ENCODE measurements at places on chromosomes 3 and 15.

GRCh38 chr15:67116742-67117141 lies 51.3 kb downstream of the SMAD3 start:
- DNase-seq: peak; percentile 59

DNA sequence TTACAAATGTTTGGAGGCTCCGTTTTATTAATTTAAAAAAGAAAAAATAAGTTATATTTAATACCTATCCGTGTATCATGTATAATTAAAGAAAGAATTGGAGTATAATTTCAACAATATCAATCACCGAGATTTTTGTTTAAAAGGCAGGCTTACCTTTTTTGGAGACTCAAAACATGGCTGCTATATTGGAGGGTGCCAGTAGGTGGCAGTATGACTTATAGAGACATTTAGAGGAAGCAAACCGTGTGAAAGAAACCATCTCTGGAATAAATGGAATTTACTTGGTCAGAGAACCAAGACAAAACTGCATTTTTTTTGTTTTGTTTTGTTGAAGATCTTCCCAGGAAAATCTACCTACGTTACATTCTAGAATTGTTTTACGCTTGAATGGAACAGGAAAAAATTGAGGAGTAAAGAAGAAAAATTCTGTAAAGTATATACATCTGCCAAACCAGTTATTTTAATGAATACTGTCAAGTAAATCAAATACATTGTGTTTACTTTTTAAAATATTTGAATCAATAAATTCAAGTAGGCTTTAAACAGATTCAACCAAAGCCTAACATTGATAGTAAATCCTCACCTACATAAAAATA lies 802.6 kb upstream of the ALCAM start:
- DNase-seq: peak; percentile 69

GRCh38 chr3:40913192-40913591 lies 286.1 kb upstream of the CTNNB1 start:
- no peak for DNase-seq

- DNase-seq: peak; percentile 10
Observed at GRCh38 chr15:28881600-28881999, 4.2 kb upstream of the APBA2 start.

GRCh38 chr3:50971487-50971924 lies 296.8 kb downstream of the DOCK3 start:
- DNase-seq: peak; percentile 65

DNA sequence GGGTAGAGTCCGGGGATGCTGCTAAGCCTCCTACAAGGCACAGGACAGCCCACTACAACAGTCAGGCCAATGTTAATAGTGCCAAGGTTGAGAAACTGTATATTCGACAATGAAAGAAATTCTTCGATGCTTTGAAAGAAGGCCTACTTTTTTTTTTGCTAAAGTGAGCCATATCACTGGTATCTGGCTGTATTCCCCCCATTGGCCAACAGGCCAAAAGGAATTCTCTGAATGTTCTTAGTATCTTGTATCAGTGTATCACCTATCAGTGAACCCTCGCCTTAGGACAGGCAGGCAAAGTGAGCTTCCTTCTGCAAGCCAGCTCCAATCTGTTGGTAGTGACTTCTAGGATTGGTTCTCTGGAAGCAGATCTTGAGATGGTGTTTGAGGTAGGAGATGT lies 74.2 kb downstream of the SNTN start:
- no peak for DNase-seq

- DNase-seq: no peak
Observed at GRCh38 chr15:43378601-43379000, 7.7 kb downstream of the TUBGCP4 start.

GRCh38 chr15:85488997-85489396 lies 108.6 kb downstream of the AKAP13 start:
- no peak for DNase-seq

GRCh38 chr3:140748903-140749302 lies 71.0 kb downstream of the TRIM42 start:
- DNase-seq: no peak

DNA sequence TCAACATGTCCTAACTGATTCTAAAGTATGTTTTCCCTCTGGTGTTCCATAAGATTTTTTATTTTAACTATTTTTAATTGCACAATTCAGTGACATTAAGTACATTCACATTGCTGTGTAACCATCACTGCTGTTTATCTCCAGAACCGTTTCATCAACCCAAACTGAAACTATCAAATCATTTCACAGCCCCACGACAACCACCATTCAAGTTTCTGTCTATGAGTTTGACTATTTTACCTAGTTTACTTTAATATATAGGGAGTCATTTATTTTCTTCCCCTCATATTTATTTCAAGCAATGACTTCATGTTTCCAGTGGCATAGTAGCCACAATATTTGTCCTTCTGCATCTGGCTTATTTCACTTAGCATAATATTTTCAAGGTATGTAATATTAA lies 8.4 kb downstream of the RTP1 start:
- no peak for DNase-seq

DNA sequence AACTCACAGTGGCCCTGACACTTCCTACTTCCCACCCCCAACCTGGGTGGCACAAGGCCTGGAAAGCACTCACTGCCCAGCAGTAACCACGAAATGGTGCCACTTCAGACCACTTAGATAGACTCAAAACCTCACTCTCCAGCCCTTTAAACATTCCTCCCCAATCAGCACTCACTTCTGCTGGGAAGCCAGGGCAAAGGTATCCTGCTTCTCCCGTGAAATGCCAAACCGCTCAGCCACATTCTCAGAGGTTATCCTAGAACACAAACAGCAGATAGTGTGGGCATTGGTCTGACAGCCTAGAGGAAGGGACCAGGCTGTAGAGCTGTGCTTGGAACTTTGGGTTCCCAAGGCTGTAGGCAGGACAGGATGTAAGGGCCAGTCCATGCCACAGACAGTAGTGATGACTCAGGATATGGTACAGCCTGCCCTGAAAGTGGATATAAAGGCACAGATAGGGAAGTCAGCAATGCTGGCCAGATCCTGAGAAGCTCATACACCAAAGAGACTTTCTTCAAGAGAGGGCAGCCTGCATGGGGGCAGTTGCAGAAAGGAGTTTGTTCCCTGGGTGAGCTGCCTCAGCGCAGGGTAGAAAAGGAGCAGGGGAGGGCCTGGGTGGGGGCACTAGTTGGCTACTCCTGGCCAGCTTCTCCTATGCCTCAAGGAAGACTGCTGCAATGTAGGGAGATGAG lies 9.2 kb downstream of the ACAA1 start:
- DNase-seq: no peak

DNA sequence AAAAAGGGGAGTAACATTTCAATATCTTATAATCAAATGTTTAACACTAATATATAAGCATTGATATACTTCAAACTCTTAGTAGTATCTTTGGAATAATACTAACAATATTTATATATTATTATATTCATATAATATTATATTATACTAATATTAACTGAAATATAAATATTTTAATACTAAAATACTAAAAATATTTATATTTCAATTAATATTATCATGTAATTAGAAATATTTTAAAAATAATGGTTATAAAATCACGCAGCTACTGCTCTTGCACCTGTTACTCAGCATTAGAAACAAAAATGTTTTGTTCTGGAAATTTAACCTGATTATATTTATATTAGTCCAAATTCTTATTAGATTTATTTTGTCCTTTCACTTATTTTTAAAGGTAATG lies 12.6 kb upstream of the ATP8B4 start:
- no peak for DNase-seq

GRCh38 chr15:43429687-43430086 lies 58.8 kb downstream of the TUBGCP4 start:
- no peak for DNase-seq

DNA sequence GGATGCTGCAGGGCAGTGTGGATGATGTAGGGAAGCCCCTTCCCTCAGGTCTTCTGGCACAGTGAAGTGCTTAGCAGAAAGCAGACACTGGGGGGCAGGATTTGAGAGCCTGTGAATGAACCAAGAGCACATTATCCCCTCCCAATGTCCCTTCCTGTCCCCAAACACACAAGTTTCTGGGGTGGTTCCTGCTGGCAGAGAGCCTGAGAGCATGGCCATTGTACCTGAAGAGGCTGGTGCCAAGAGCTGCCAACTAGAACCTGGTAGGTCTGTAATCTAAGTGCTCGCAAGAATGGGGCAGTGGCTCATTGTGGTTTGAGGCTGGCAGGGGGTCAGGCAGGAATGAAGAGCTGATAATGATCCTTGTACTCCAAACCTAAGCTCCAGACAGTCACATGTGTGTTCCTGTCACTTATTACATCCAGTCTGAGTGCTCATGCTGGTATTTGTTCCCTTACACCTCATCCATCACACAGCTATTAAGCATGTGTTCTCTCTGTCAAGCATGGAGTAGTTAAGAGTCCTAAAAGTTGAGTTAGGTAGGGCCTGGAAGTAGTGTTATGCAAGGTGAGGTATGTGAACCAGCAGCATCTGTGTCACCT lies 6.7 kb upstream of the CCR1 start:
- DNase-seq: peak; percentile 14

DNA sequence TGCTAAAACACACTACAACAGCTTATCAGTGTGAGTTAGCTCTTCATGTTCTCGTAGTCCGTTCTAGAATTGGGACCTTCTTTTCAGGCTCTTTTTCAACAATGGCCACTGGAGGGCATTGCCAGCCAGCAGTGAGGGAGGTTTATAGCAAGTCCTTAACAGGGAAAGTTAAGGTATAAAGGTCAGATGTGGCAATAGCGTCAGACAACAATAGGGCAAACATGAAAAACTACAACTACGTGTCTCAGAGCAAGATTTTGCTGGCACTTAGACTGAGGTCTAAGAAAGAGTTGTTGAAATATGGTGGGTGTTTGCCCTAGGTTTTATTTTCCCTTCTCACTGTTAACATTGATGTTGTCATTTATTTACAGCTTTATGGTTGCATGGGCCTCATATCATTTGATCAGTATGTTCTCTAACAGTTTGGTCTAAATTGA lies 161.4 kb downstream of the GMNC start:
- DNase-seq: peak; percentile 71

- no peak for DNase-seq
Observed at GRCh38 chr15:99412082-99412481, 153.7 kb upstream of the MEF2A start.

- DNase-seq: no peak
Observed at GRCh38 chr3:39154280-39155021, 1.1 kb upstream of the CSRNP1 start.

- DNase-seq: no peak
Observed at GRCh38 chr3:45664578-45664977, 24.6 kb upstream of the SACM1L start.

- peak; percentile 62 for DNase-seq
Observed at GRCh38 chr15:65791335-65792137, 557 bp downstream of the DENND4A start.

- DNase-seq: no peak
Observed at GRCh38 chr3:179265875-179266274, 15.0 kb upstream of the KCNMB3 start.

DNA sequence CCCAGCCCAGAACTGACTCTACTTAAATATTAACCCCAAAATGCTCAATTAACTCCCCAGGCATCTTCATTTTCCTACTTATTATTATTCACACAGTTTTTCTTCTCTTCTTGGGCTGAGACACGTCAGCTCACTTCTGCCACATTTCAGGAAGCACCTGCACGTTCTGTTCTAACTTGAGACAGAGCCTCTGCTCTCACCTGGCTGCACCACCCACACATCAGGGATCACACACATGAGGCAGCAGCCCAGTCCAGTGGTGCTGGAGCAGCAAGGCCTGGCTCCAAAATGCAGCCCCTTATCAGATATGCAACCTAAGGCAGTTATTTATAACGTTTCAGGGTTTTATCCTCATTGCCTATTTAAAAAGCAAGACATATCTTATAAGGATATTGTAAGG lies 127.5 kb downstream of the OSBPL10 start:
- DNase-seq: no peak

GRCh38 chr3:121800906-121801305 lies 34.0 kb downstream of the IQCB1 start:
- no peak for DNase-seq

GRCh38 chr15:35567392-35567791 lies 21.4 kb upstream of the DPH6 start:
- DNase-seq: no peak

GRCh38 chr3:107264888-107265287 lies 112.4 kb upstream of the CCDC54 start:
- no peak for DNase-seq

- DNase-seq: no peak
Observed at GRCh38 chr3:127483005-127483641, 107.4 kb downstream of the TPRA1 start.

GRCh38 chr3:71366988-71367604 lies 216.4 kb downstream of the FOXP1 start:
- no peak for DNase-seq

- DNase-seq: no peak
Observed at GRCh38 chr3:69746119-69746518, 6.9 kb downstream of the MITF start.

All from ELR (cell line).